ENCODE measurements at places on chromosomes 2 and 18.
A peak's percentile ranks its signal among the peaks of the same experiment; 100 is the strongest.

DNA sequence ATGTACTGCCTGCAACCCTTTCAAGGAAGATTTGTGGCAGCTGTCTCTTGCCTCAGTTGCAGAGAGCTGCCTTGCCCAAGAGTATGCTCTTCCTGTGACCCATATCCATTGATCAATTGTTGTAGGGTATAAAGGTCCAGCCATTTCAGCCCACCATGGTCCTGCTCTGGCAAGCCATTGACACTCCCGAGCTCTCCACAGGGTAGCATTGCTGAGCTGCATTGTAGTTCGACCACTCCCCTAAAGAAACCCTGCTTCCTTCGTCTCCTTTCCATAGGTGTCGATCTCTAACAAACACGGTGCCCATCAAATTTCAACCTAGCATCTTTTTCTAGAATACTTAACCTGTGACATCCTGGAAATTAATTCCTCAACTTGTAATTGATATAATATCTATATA, 104.9 kb upstream of the NDUFV2 start:
- DNase-seq: no peak

- no peak for DNase-seq
Observed at GRCh38 chr2:164599954-164600589, 21.2 kb downstream of the GRB14 start.

DNA sequence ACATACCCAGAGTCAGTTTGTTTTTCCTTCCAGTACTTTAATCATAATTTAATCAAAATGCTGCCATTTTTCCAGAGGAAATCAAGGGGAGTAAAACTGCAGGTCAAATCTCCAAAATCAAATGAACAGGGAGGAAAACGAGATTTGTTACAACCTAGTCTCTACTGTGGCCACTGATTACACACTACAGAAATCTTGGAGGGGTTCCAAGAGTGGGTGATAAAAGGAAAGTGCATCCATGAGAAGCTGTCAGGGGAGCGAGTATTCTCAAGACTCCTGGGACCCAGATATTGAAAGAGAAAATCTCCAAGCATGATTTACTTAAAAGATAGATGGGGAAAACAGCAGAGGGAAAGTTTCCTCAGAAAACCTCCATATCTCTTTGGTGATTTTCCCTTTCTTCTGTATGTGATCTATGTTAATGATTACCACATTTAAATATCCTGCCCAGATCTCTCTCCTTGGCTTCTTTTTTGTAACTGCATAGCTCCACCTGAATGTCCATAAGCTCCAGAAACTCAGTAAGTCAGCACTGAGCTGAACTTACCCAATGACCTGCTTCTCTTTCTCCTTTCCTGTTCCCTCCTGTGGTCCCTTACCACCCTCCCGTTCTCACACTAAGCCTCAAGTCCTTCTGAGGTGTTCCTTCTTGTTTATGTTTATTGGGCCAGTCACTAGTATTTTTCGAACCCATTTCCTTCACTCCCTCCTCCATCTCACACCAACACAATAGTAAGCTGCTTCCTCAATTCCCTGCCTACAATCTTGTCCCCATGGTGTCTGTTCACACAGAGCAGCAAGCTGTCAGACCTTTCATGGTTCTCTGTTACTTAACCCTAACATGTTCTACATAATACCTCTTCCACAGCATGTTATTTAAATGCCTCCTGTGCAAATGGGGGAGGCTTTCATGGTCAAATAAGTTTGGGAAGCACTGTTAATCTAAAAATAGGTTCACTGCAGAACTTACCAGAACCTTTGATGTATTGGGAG, 73.9 kb upstream of the TWSG1 start:
- DNase-seq: no peak

GRCh38 chr2:60479226-60480088, 74.0 kb downstream of the BCL11A start:
- DNase-seq: no peak

GRCh38 chr2:119645173-119645855, 33.7 kb upstream of the TMEM177 start:
- DNase-seq: no peak

- DNase-seq: no peak
Observed at GRCh38 chr18:68298330-68298729, 416.6 kb downstream of the TMX3 start.

GRCh38 chr2:3461801-3462492, 57.4 kb downstream of the ADI1 start:
- DNase-seq: peak; percentile 30

GRCh38 chr18:62678847-62679485, 36.4 kb upstream of the PHLPP1 start:
- no peak for DNase-seq

GRCh38 chr2:221202431-221202830, 369.7 kb downstream of the EPHA4 start:
- no peak for DNase-seq

DNA sequence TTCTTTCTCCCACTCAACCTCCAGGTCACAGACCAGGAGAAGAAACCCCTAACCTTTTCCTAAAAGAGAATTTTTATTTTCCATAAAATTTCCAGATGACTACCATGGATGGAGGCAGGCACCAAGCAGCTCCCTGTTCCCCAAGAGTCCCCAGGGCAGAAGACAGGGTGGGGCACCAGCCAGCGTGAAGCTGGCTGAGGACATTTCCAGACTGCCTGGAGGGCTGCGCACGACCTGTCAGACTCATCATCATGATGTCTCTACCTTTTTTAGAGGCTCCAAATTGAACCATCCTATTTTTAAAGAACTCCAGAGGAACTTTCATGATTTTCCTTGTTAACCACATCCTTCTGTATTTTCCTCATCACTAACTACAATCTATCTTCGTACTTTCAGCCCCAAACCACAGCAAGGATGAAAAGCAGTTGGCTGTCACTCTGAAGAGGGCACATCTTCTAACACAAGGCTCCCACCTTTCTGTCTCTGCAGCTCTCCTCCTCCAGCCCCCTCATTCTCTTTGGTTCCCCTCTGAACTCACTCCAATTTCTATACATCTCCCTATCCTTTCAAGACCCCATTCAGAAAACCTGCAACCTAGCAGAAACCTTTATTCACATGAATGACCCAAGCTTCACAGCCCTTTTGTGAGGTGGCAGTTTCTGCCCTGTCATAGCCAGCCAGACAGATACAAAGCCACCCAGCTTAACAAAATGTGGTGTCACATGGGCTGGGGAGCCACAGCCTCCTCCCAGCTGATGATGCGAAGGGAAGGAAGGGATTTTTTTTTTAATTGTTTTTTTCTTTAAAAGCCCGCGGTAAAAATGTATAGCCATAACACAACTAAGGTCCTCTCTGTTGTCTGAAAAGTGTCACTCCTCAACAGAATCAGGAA, 11.1 kb downstream of the AMMECR1L start:
- DNase-seq: no peak

DNA sequence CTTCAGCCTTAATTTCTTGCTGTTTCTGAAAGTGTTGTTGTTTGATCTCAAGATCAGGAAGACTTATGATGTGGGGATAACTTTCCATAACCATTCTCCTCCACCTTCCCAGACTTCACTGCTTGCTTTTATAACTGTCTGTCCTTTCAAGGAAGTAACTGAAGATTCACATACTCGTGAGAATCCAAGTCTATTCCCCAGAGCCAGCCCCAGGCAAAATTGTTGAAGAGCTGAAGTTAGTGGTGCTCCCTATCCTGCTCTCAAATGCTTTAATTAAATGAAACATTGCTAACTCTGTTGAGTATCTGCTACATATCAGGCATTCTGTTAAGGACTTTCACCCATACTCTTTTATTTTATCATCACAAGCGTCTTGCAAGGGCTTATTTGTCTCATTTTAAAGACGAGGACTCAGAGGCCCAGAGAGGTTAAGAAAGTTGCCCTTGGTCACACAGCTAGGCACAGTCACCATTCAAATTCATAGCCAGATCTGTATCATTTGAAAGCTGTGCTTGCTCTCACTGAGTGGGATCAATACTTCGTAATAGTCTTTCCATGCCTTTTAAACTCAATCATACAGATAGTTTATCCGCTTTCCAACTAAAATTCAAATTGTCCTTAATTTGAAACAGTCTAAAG, 189.8 kb upstream of the TCF4 start:
- DNase-seq: no peak

DNA sequence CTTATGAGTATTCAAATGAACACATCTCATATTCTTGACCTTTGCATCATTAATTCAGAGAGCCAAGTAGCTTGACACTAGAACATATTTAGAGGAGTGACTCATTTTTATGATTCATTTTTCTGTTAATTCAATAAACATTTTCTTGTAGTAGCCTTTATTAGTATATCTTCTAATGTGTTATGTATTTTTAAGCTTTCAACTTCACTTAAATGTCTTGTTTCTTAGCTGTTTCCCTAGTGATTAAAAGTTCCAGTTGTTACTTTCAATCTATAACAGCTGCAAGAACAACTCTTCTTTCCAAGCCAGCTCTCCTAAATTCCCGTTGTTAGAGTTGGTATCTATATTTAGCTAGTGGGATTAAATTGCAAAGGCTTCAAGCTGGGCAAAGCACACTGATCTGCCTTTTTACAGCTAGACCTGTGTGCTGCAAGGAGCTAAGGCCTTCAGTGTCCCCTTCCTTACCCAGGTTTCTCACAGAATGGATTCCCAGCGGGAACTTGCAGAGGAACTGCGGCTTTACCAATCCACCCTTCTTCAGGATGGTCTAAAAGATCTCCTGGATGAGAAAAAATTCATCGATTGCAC, at the start of gene KLHL41:
Gene KLHL41 (plus strand): TSS at position 405 of the 588 bp plus-strand sequence. CDS start 77 bp downstream, at position 482.
- no peak for DNase-seq

- DNase-seq: no peak
Observed at GRCh38 chr2:62692225-62692624, 13.3 kb upstream of the EHBP1 start.

GRCh38 chr18:65091744-65092329, 659.0 kb upstream of the CDH7 start:
- DNase-seq: no peak

DNA sequence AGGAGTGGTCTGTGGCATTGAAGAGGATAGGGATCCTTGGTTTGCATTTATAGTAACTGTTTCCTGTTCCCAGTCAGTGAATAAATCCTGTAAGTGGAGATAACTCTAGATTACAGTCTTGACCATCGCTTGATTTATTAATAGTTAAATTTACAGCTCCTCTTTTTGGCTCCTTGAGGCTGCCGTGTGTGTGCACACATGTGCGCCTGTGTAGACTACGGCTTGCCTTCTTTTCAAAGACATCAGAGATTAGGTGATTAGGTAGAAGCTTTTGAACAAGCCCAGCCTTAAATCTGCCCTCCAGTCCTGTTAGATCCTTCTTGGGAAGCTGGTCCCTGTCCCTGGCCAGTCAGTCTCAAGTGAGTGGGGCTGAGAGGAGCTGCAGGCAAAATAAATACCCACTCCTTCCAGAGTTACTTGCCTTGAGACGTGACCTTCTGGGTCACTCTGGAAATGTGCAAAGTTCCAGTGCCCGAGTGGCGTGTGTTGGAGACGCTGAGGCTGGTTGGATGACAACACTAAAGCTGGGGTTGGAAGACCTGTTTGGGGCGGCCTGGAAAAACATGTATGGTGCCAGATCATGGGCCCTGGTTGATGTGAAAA, 32.0 kb downstream of the TCF7L1 start:
- no peak for DNase-seq

DNA sequence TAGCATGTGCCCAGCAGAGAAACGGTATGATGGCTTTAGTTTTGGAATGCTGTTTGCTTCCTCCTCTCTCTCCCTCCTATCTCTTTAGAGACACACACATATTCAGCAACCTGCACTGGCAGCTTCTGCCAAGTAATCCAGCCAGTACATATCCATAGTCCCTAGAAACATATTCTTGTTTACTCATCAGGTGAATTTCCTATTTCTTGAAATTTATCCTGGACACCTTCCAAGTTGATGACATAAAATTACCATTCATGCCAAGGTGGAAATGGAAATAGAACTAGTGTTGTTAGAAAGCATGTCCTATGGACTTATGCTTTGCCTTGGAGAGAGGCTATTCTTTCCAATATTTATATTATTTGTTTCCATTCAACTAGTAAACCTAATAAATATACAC, 50.9 kb upstream of the RGPD4 start:
- no peak for DNase-seq

DNA sequence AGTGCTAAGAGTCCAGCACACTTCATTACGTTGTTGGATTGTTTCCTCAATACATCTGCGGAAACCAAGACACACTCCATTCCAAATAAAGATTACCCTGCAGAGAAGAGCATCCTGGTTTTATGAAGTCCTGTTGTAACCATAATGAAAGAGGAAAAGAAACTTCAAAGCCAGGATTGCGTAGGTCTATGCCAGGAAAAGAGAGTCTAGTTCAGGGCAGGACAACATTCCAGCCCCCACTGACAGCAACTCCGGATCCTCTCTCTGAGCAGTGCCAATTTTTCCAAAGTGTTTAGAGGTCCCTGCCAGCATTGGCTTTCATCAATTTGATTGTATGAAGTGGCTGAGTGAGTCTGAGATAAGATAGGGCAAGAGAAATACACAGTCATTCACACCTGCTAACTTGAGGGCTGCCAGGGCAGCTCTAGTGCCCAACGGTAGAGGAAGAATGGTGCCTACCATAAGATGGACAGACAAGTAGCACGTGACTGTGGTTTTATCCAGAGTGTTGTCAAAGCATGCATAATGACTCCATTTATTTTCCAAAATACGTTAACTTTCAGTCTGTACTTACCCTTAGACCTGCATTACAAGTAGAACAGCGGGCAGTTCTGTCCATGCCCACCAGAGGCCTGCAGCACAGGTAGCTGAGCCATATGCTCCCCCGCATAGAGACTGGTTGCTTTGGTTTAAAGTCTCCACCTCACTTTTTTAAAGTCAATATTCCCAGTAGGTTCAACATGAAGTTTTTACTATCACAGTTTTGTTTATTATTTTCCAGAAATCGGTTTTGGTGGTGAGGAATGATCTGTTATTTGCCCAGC, 23.7 kb downstream of the PIEZO2 start:
- no peak for DNase-seq

GRCh38 chr2:161085149-161085548, 75.1 kb upstream of the TANK start:
- DNase-seq: no peak

DNA sequence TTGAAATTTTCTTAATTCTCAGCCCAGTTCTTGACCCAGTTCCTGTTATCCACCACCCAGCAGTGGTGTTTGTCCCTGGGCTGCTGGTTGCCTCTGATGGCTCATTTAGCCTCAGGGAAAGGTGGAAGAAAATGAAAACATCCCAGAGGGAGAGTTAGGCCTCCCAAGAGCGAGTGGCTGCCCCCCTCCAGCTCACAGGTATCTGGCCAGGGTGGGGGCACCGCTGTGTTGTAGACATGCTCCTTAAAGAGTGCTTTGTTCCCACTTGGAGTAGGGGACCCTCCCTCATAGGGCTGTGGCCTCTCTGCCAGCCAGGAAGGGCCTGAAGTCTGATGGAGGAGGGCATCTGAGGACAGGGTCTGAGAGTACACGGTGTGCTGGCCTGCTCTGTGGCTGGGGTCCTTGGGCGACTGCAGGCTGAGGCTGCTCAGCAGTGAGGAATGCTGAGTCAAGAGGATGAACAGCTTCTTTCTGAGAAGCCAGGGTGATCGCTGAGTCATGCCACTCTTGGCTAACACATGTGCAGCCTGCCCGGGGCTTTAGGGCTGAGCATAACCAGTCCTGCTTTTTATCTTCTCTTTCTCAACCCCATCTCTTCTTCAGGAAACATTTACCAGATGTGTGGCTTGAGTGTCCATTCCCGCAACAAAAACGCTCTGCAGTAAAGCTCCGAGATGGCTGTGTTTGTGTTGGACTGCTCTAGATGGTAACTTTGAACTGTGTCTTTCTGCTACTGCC, 72.3 kb downstream of the IL1R2 start:
- peak; percentile 9 for DNase-seq
